Left lung (tissue), 14 donors: ENCODE measurements at places on chromosomes 5 and 9.
A peak's percentile ranks its signal among the peaks of the same experiment; 100 is the strongest.

- DNase-seq = no peak
Measured at GRCh38 chr5:55134053-55134722, 25.8 kb upstream of the GPX8 start.

DNA sequence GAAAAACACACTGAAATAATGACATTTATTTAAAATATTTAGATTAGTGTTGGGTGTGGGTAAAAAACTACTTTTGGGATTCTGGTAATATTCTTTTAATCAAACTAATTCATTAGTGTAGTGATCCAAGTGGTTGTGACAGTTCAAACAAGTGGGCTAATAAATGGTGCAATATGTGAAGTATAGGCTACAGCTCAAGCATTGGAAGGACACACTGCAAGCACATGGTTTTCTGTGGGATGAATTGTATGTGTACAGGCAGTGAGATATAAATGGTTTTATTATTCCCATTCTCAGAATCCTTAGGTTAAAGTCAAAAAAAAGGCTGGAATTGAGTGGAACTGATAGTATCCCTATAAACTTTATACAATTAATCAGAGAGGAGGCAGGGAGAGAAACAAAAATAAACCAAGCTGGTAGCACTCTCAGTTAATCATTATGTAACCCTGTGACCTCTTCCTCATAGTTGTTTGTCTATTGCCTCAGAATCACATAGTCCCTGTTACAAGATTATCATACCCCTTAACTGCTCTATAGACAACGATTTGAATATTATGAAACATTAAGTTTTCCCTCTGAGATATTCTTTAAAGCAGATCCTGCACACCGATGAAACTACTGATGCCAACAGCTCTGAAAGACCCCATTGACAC lies 1755.4 kb upstream of the ACO1 start:
- no peak for DNase-seq

GRCh38 chr5:118008779-118009178 lies 979.6 kb downstream of the DTWD2 start:
- no peak for DNase-seq

GRCh38 chr9:19479874-19480273 lies 71.1 kb downstream of the ACER2 start:
- no peak for DNase-seq

- DNase-seq = no peak
Measured at GRCh38 chr9:69646810-69647209, 25.4 kb downstream of the APBA1 start.

- no peak for DNase-seq
Measured at GRCh38 chr9:107707915-107708441, 218.4 kb upstream of the KLF4 start.

GRCh38 chr9:125549039-125549438 lies 158.0 kb downstream of the MAPKAP1 start:
- DNase-seq = no peak

DNA sequence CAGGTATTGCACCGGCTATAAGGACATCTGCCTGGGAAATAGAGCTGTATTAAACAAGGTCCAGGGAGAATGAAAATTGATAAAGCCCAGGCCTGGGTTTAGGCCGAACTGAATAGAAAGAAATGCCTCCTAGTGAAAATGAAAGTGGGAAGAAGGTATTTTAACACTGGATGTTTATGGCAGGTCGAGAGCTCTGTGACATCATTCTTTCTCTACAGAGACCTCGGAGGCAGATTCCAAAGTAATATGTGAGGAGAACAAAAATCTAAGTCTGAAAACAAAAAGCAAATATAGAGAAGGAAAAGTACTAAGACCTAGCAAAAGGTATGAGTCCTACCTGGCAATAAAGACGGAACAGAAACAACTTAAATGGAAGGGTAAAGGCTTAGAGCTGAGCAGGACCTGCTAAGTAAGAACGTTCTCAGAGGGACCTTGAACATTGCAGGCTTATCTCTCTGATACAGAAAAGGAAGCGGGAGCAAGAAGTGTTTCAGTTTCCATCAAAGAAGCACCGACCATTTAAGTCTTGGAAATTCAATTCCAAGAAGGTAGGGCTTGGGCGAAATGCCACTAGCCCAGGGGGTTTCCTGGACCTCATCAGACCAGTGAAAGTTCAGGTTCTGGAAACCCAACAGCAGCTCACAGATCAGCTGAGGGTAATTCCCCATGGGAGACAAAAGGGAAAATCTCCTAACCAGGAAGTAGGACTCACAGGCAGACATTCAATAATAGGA lies 80.0 kb downstream of the SUSD1 start:
- DNase-seq = no peak

- DNase-seq = no peak
Measured at GRCh38 chr9:87786423-87786822, 60.5 kb downstream of the CTSL start.

DNA sequence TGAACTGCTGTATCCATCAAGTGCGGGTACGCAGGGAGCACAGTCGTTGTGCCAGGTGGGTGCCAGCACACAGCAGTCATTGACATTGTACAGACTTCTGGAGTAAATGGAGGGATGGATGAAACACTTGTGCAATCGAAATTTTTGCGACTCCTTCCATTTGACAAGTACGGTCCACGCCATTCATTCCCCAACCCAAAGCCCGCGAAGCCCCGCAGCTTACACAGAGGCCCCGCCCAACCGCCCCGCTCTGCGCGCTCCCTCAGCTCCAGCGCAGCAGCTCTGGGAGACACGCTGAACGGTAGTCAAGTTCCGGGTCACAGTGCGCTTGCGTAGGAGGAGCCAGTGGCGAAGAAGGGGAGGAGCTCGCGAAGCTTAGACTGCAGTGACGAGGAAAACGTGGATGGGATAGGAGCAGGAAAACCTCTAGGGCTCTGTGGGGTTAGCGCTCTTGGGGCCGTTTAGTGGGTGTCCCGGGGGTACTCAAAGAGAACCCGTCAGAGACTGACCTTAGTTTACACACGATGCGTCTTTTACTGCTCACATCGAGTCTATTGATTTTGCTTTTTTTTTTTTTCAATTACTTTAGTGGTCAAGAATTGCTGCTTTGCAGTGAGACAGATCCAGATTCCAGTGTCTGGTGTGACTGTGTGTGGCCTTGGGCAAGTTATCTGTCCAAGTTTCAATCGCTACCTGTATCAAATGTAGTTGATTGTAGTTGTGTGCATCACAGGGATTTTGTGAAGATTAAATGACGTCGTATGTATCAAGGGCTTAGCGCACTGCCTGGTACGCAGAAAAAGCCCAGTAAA lies 15.3 kb upstream of the MSANTD3 start:
- peak; percentile 93 for DNase-seq

GRCh38 chr9:99437145-99437544 lies 215.1 kb downstream of the SEC61B start:
- DNase-seq = no peak

- DNase-seq = no peak
Measured at GRCh38 chr5:87319469-87319868, 51.8 kb downstream of the RASA1 start.

GRCh38 chr5:111933086-111933485 lies 176.1 kb upstream of the NREP start:
- no peak for DNase-seq

DNA sequence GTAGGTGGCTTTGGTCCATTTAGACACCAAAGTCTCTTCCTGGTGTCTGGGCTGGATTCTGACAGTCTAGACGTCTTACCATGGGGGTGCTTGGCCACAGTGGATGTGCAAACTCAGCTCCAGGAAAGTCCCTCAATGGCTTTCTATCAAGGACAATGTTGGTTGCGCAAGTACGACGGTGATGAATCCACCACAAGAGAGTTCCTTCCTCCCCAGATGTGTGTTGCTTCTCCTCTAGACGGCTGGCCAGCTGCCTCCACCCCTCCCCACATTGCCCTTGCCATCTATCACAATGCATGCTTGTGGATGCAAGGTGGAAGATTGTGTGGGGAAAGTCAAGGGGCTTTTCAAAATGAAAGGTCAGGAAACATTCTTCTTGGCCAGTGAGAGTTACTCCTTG lies 89.7 kb upstream of the IRX2 start:
- no peak for DNase-seq

- DNase-seq = no peak
Measured at GRCh38 chr5:29642601-29643000, 1550.9 kb upstream of the CDH6 start.

DNA sequence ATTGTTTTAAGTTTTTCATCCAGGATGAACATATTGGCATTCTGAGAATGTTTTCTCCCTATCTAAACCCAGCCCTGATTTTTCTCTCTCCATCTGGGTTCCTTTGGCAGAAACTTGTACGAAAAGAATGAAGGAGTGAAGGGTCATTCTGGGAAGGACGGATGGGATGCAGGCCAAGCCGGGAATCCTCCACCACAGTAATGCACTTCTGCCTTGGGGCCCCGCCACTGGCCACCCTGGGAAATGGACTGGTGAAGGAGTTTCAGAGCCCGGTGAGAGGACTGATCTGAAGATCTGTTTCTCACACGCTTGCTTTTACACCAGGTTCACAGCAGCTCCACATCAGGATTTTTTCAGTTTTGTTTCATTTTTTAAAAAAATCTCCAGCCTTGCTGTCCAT lies 554.8 kb downstream of the BNC2 start:
- no peak for DNase-seq

DNA sequence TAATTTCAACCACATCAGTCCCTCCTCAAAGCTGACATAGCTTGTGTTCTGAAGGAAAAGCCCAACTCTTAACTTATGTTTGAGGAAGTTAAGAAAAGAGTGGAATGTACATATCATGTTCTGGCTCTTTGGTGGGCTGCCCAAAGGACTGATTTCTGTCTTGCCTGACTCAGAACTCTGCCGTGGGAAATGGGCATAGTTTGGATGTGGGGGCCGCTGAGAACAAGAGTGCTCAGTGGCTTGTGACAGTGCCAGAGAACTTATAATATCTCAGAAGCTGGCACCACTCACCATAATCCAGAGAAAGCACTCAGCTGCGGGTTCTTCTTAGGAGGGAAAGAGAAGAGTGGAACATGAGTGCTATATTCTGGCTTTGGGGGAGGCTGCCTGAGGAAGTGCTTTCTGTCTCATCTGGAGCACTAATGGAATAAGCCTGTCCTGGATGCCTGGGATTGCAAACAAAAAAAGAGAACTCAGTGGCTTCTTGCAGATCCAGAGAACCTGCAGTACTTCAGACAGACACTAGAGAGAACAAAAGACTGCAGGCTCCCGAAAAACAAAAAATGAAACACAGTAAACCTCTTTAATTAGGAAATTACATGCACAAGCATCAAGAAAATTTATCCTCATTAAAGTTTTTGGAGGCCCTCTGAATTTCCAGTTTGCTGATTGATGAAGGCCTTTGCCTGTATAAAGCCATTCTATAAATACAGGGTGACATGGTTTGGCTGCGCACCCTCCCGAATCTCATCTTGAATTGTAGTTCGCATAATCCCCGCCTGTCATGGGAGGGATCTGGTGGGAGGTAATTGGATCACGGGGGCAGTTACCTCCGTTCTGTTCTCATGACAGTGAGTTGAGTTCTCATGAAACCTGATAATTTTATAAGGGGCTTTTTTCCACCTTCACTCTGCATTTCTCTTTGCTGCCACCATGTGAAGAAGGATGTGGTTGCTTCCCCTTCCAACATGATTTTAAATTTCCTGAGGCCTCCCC lies 207.0 kb downstream of the DMAC1 start:
- DNase-seq = no peak

DNA sequence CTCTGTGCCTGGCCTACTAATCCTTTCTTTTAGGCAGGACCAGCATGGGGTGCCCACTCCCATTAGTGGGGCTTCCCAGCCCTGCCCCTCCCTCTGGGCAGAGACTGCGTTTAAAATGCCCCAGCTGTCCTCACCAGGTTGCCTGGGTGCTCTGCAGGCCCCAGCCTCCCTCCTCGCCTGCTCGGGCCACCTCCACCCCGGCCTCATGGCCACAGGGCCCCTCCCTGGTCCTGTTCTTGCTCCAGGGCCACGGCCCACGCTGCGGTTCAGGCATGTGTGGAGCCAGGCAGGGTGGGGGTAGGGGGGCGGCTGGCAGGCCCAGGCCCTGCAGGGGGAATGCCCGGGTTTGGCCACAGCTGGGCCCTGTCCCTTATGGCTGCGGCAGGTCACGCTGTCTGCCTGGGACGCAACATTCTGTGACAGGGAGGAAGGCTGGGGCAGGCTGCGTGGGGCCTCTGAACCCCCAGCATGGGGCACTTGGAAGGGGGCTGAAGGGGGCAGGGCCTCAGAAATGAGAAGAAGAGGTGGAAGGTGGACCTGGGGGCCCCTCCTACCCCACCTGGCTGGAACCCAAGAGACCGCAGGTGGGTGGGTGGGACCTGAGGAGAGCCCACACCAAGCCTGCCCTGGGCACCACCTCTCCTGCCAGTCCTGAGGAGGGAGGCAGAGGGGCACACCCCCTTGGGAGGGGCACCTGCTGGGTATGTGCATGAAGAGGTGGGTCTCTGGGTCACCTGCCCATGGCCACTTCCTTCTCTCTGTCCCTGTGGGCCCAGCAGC lies at the start of gene LCN12:
Gene LCN12, plus strand, starts transcription at position 733 of the 780 bp plus-strand sequence. CDS start 55 bp downstream, outside the sequence.
- no peak for DNase-seq

- DNase-seq = no peak
Measured at GRCh38 chr9:31390403-31391025, 993.9 kb upstream of the ACO1 start.

DNA sequence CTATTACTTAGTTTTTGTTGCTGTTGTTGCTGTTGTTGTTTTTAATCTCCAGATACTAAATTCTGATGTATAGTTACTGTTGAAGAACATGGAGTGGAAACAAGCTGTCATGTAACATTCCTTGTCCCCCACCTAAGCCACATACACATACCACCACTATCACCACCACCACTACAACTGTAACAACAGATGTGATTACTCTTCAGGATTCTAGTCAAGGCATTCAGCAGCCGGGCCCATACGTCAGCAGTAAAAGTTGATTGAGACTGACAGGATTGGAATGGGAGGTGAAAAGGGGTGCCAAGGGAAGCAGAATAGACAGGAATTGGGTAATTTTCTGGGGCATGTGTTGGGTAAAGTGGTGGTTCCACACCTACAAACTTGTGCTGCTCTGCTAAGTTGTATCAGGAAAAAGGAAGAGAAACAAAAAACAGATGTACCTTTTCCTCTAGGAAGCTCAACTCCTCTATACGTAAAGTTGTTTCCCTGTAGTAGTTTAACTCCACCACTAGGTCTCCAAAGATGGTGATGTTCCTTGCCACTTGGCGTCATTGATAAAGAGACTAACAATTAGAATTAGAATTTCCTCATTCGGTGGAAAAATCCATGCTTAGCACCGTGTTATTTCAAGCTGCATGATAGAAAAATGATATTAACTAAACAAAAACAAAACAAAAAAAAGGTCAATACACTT lies 138.6 kb downstream of the ARRDC3 start:
- DNase-seq = no peak

DNA sequence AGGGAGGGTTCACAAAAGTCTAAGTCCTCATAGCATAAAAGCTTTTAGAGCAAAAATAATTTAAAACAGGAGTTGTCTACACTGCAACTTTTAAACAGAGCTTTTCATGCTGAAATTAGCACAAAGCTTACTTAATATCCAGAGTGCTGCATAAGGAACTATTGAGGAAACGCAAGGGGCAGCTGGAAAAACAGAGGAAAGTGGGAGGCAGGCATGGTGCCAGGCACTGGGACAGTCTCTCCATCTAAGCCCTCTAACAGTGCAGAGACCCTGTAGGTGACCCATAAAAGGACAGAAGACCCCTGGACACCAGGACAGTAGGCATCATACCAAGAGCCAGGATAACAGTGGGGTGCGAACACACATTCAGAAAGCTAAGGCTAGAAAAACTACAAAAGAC lies 49.3 kb downstream of the ADAMTS12 start:
- no peak for DNase-seq
